Activated T-cell treated with anti-CD3 and anti-CD28 coated beads for 4 hours (primary cell): ENCODE measurements at places on chromosomes 4 and X.

- no peak for DNase-seq
Measured at GRCh38 chr4:140109737-140110136, 44.2 kb downstream of the MAML3 start.

DNA sequence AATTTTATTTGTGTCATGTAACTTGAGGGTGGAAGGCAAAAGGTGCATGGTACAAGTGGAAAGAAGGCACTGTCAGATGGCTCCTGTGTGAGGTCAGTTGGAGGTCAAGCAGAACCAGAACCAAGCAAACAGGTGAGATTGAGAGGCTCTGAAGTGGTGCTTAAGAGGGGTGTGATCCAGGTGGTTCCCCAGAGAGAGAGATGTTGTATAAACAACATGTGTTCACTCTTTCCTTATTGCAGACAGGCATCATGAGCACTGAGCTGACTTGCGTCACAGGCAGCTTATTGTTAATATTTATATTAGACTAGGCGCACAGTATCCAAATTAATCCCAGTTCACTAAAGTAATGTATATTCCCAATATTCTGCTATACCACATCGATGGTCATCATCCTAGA lies 56.8 kb downstream of the CXCL13 start:
- no peak for DNase-seq

DNA sequence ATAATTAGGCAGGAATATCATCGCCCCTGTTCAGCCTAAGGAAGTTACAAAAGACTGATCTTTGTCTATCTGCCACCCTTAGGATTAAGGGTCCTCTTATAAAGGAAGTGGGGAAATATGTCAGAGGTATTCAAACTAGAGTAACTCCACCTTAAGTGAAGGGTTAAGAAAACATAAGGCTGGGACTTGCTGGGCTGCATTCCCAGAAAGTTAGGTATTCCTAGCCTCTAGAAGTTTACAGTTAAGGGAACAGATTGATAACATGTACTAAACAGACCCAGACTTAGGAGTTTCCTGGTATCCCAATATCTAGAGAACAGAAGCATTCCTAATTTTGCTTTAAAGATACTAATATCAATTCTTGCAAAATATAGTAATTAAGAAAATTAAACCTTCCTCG lies 6.0 kb downstream of the CXCL2 start:
- no peak for DNase-seq

DNA sequence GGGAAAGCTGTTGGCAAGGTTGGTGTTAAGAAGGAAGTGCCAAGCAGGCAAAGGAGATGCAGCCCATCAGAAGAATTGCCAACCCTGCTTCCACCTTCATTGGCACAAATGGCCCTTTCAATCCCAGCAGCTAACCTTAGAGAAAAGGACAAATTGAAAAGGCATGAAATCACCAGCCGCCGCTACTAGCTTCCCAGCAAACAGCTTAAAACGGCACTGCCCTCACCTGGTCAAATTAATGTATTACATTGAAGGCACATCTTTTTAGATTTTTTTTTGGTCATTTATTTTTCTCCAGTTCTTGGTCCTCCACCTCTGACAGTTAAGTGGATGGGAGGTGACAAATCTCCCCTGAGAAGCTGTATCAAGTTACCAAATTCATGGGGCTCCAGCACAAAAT lies 51.0 kb upstream of the NHSL2 start:
- peak; percentile 14 for DNase-seq

- DNase-seq = no peak
Measured at GRCh38 chr4:113294908-113295307, 245.5 kb downstream of the ANK2 start.
